ENCODE measurements at places on chromosomes 11 and 22.

GRCh38 chr11:1574933-1575242, 2.8 kb upstream of the DUSP8 start:
- no peak for DNase-seq

DNA sequence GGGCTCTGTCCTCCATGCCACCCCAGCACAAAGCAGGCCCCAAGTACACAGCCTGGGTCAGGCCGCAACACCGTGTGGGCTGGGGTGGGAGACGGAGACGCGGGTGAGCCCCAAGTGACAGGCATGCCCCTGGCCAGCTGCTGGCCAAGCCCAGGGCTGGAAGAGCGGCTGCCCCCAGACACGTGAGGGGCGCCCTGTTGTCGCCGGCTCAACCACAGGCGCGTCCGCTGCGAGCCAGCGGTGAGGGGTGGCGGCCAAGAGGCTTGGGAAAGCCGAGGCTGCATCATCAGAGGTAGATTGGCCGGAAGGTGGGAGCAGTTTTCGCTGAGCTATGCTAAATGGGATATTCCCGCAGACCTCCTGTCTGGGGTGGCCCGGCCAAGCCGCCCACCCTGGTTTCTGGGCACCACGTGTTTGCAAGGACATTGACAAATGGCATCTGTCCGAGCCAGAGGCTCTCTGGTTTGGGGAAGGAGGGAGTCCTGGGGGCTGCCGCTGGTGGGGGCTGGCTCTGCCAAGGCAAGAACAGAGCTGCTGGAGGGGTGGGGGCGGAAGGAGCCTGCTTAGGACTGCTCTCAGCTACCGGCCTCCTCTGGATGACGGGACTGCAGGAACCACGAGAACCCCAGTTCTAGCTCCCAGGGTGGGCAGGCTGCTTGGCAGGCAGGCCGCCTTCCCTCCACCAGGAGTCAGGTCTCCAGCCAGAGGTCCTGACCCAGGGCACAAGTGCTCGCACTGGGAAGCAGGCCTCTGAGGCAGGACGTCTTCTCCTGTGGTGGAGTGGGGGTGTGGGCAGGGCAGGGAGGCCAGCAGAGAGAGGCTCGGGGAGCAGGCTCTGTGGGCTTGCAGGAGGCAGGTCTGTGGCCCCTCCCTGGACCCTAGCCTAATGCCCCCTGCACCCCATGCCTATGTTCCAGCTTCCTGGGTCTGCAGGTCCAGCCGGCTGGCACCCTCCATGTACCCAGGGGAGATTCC, 552 bp downstream of the PRR33 start:
- no peak for DNase-seq

DNA sequence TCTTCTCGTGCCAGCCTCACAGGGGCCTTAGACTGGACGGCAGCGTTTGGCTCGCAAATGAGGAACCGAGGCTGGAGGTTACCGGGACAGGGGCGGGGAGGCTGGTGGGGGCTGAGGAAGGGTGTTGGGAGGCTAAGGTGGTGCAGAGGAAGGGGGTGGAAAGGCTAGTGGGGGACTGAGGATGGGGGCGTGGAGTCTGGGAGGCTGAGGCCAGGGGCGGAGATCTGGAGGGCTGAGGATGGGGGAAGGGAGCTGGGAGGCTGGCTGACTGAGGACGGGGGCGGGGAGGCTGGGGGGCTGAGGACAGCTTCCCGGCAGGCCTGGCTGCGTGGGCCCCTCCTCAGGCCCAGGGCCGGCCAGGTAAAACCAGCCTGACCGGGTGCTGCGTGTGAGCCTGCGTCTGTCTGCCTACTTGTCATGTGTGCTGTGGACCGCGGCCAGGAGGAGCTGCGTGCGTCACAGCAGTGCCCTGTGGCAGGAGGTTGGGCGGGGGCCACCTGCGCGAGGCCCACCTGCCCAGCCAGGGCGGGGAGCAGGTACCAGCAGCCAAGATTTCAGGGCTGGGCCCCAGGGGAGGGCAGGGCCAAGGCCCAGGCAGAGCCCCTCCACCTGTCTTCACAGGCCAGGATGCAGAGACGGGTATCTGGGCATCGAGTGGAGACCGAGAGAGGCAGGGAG, 9.4 kb upstream of the PIM3 start:
- DNase-seq: no peak

DNA sequence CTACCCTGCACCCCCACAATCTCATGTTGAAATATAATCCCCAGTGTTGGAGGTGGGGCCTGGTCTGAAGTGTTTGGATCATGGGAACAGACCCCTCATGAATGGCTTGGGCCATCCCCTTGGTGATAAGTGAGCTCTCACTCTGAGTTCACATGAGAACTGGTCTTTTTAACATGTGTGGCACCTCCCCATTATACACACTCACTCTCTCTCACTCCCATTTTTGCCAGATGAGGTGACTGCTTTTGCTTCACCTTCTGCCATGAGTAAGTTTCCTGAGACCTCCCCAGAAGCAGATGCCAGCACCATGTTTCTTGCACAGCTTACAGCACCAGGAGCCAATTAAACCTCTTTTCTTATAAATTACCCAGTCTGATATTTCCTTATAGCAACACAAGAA, 32.1 kb upstream of the DRD2 start:
- DNase-seq: no peak

- no peak for DNase-seq
These were observed 39.3 kb downstream of the CAPN1 start for GRCh38 chr11:65221026-65221425.

DNA sequence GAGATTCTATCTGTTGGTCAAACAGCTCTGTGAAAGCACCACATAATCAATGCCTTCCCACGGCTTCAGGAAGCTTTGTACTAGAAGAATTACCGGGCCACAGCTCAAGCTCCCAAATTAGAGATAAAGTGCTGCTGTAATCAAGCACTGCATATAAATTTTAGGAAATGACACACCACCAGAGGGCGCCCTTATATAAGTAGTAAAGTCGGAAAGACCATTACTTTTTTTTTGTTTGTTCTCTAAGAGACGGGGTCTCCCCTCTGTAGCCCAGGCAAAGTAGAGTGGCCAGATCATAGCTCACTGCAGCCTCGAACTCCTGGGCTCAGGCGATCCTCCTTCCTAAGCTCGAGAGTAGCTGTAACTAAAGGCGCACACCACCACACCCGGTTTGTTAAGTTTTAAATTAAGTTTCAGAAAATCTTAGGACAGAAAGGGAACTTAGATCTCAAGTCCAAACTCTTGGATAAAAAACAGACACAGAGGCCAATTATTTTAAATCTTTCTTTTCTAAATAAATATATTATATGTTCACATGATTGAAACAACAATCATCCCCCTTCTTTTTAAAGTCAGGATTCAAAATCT, 32.6 kb downstream of the PRCP start:
- DNase-seq: no peak

DNA sequence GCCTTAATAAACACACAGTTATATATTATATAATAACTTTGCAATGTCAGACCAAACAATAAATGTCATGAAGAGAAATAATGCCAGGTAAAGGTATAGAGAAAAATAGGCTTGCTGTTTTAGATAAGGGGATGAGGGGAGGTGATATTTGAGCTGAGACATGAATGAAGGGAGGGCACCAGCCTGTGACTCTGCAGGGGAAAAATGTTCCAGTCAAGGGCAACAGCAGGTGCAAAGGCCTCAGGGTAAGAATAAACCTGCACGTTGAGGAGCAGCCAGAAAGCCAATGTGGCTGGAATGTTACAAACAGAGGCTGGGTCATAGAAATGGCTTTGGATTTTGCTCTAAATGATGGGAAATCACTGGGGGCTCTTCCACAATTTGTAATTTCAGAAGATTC, 519.6 kb downstream of the SOX6 start:
- no peak for DNase-seq

DNA sequence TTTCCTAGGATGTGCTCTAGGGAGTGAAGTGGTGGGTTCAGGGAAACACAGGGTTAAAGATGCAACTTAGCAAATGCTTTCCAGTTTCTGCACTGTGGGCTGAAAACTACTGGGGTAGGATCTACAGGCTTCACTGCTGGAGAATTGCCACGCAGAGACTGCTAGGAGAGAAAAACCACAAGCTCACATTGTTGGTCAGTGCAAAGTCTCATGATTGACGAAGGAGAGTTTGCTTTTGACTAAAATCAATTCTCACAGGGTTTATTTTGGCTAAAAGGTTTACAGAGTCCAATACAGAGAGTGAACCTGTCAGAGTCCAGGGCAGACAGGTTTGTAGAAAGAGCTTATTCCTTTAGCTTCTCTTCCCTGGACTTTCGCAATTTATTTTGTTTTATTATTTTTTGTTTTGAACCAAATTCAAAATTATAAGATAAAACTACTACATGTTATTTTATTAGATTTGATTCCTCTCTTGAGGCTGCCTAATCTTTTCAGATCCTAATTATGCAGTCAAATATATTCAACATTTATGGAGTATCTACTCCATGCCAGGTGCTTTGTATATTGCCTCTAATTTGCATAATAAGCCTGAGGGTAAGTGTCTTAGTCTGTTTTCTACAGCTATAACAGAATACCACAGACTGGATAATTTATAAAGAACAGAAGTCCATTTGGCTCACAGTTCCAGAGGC, 64.7 kb downstream of the MTNR1B start:
- DNase-seq: no peak

- DNase-seq: no peak
These were observed 8.8 kb downstream of the CXCR5 start for GRCh38 chr11:118892514-118892913.

- DNase-seq: no peak
These were observed 51.0 kb downstream of the SYTL2 start for GRCh38 chr11:85759915-85760314.

DNA sequence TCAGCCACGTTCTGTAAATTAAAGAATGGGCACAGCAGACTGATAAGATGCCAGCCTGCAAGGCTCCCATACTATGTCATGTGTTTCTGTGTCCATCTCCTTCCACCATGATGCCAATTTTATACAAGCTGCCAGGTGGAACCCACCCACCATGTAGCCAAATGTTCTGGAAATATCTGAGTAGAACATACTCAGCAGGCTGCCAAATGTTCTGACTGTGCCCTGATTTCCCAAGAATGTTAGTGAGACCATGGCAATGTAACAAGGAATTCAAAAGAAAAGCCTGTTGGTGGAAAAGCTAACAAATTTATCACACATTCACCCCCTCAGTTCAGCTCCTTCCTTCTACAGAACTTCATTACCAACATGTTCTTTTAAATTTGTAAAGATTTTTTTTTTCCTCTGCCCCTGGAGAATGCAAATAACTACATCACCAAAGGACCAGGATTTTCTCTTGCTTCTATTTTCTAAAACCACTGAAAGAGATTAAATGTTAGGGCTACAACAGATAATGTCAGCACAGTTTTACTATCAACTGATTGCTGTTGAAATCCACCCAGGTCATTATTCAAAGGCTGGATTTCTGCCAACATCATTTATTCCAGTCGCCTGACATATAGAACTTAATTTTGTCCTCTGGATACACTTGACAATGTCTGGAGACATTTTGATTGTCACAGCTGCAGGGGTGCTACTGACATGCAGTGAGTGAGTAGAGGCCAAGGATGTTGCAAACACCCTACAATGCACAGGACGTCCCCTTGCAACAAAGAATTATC, 3.1 kb downstream of the DMC1 start:
- no peak for DNase-seq

DNA sequence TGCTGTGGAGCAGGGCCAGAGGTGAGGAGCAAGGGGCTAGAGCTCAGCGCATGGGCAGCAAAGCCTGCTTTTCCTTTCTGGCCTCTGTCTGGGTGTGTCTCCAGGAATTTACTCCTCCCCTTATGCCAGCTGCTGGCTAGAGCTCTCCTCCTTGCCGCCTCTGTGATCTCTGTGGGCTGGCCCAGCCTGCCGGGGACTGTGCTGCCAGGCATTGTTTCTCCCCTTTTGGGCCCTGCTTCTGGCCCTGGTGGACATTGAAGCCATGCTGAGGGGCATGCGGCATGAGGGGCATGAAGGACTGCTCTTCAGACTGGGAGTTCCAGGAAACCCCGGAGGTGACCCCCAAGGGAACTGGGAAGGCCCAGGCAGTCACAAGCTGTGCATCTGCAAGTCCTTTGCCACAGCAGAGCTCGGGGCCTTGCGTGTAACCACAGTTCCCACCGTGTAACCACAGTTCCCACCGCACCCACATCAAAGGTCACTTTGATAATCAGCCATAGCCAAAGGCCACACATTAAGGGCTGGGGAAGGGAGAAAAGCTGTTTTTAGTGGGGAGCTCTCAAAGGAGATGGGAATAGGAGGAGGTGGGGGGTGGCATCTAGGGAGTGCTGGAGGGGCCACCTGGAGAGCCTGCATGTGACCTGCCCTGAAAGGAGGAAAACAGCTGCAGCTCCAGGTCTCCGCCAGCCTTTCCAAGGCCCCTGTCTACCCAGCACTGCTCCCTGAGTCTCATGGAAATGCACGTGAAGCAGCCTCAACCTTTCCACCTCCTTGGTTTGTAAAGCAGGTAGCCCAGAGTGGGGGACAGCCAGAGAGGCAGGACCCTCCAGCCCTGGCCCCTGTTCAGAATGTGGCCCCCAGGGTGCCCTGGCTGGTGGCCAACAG, 62.3 kb downstream of the PPFIBP2 start:
- no peak for DNase-seq

DNA sequence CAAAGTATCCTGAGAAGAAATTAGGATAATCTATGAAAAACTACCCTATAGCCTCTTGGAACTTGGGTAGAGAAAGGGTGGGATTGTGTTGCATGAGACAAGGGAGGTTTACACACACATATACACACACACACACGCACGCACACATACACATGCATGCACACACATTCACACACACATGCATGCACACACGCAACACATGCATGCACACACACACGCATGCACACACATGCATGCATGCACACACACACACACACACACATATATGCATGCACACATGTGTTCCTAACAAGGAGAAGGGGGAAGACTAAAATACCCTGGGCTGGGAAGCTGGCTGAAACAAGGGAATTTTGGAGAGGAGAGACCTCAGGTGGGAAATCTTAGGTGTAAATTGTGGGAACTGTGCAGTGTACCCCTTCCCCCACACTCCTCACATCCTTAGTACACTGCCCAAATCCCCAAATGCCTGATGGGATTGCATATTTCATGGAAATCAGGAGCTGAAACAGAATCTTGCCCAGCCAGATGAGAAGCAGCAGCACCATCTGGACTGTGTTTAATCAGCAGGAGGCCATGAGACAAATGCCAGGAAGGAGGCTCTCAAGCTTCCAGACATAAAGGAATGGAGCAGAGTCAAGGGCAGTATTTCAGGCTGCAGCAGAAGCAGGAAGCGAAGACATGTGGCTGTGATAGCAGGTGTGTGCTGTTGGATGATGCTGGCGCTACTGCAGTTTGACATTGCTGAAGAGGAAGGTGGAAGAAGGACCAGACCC, 14.6 kb upstream of the POLD3 start:
- DNase-seq: no peak

DNA sequence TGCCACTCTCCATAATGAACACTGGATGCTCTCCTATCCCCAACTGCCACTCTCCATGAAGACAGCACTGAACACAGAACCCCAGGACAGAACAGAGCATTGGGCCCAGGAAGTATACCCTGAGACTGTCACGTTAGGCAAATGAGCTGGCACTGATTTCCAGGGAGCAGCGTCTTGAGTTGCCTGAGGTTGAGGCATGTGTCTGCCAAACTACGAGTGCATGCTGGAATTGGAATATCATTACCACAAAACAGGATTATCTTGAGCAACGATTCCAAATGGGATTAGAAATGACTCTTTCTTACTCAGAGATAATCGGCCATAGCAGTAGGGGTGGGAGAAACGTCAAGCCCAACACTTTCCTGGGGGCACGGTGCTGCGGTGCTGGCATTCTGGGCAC, 39.9 kb downstream of the CLPB start:
- no peak for DNase-seq
